Naive B cell (primary cell): ENCODE measurements at places on chromosomes 1 and 21. TPM values are rescaled to one million over a fixed set of nuclear protein-coding genes. Genes with fewer than 3 reads are reported as not detected.

Gene MTARC2
- polyA plus RNA-seq: 11.7 TPM

Gene COL8A2
- not detected for polyA plus RNA-seq

Gene MRPS21
- polyA plus RNA-seq: 85.2 TPM

Gene SPRR1A
- not detected for polyA plus RNA-seq

Gene VWA5B1
- not detected for polyA plus RNA-seq

Gene SPATA1
- polyA plus RNA-seq: 0.25 TPM

Gene ARHGAP30
- 154 TPM for polyA plus RNA-seq

Gene LRRC8D
- 30.0 TPM for polyA plus RNA-seq

Gene SERTAD4
- not detected for polyA plus RNA-seq

Gene USH2A
- not detected for polyA plus RNA-seq

Gene OR4F29
- polyA plus RNA-seq: not detected

Gene KRTAP7-1
- not detected for polyA plus RNA-seq

Gene EPHA8
- polyA plus RNA-seq: not detected

Gene ADORA1
- not detected for polyA plus RNA-seq

Gene LHX8
- not detected for polyA plus RNA-seq

Gene CCDC27
- not detected for polyA plus RNA-seq

Gene ADAM15
- polyA plus RNA-seq: 7.0 TPM

Gene DRAXIN
- 0.09 TPM for polyA plus RNA-seq

Gene RABGGTB
- 12.4 TPM for polyA plus RNA-seq

Gene HORMAD1
- not detected for polyA plus RNA-seq

Gene LRRC3
- polyA plus RNA-seq: 0.54 TPM

Gene PLA2G2C
- polyA plus RNA-seq: not detected

Gene PADI2
- polyA plus RNA-seq: not detected

Gene AMY1B
- not detected for polyA plus RNA-seq

Gene GPR3
- 0.47 TPM for polyA plus RNA-seq

Gene CD164L2
- not detected for polyA plus RNA-seq

Gene SPRR2F
- polyA plus RNA-seq: not detected

Gene CRYAA
- polyA plus RNA-seq: not detected

Gene XCL1
- 0.19 TPM for polyA plus RNA-seq

Gene TMEM82
- polyA plus RNA-seq: not detected

Gene AADACL4
- polyA plus RNA-seq: not detected

Gene MLLT11
- 2.5 TPM for polyA plus RNA-seq
